Left lung (tissue), 14 donors: ENCODE measurements at places on chromosomes 6 and 20. TPM values are rescaled to one million over a fixed set of nuclear protein-coding genes. Genes with fewer than 3 reads are reported as not detected.

FYN gene
- total RNA-seq = 73.8 TPM

DNA sequence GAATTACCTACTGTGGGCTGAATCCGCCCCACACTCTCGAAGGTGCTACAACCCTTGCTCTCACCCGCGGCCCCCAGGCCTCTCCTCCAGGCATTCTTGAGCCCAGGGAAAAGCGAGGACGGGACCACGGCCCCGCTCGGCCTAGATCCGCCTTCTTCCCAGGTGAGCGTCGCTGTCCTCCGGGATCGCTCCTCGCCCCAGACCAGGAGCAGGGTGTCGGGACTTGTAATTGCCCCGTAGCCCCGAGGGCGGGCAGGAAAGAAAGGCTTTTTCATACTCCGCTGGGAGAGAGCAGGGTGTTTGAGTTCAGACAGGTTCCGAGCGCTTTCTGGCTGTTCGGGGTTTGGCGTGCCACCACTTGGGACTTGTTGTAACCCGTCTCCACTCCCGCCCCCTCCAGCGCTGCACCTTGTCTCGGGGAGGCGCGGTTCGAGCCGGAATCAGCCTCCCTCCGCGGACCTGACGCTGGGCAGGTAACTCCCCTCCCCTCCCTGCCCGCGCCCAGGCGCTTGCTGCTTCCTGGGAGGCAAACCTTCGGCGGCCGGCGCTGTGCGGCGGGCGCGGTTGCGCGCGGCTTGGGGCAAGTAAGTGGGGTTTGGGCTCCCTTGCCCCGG, at the start of gene FAM83B:
FAM83B (plus strand) TSS at position 529 of the 614 bp plus-strand sequence. CDS start 23,476 bp downstream, outside the sequence.
- H3K36me3 ChIP-seq = no peaks in the 10 kb centered on the region
- no peak within 1 kb of the TSS for H3K27ac ChIP-seq
- no peaks in the 10 kb centered on the region for H3K27me3 ChIP-seq

DNA sequence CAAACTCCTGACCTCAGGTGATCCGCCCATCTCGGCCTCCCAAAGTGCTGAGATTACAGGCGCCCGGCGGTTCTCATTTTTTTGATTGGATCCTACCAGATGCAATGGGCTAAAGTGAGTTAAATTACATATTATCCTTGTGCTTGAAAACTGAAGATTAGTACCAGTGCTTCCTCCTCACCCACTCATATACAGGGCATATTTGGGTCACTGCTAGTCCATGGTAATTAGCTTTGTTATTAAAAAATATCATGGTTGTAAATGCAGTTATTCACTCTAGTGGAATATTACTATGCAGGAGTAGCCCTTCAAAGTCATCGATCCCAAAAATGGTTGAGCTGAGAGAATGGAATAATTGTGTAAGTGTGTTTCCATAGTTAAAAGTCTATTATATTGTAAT, 26.5 kb downstream of the ZNF292 start:
- no peaks in the 10 kb centered on the region for H3K27me3 ChIP-seq
- DNase-seq = no peak
- H3K36me3 ChIP-seq = peaks cover 17% of the 10 kb centered on the region
- no peaks in the 10 kb centered on the region for H3K4me1 ChIP-seq

DNA sequence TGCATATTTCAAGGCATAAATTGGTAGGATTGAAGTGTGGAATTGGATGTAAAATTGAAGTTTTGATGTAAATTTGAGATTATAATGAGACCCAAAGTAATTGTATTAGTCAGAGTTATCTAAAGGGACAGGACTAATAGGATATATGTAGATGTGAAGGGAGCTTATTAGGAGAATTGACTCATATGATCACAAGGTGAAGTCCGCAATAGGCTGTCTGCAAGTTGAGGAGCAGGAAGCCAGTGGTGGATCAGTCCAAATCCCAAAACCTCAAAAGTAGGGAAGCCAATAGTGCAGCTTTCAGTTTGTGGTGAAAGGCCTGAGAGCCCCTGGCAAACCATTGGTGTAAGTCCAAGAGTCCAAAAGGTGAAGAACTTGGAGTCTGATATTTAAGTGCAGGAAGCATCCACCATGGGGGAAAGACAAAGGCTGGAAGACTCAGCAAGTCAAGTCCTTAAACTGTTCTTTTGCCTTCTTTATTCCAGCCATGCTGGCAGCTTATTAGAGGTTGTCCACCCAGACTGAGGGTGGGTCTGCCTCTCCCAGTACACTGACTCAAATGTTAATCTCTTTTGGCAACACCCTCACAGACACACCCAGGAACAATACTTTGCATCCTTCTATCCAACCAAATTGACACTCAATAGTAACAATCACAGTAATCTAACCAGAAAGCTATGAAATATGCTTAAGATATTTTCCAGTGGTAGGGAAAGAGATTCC, 442.6 kb upstream of the PTCHD4 start:
- DNase-seq = no peak
- no peaks in the 10 kb centered on the region for H3K4me1 ChIP-seq
- H3K27ac ChIP-seq = no peak overlapping the region
- H3K27me3 ChIP-seq = no peaks in the 10 kb centered on the region
- H3K36me3 ChIP-seq = no peaks in the 10 kb centered on the region

GRCh38 chr6:33758815-33759216, 12.1 kb upstream of the IP6K3 start:
- no peak overlapping the region for H3K4me3 ChIP-seq
- no peaks in the 10 kb centered on the region for H3K27me3 ChIP-seq
- H3K4me1 ChIP-seq = peaks cover 11% of the 10 kb centered on the region
- H3K27ac ChIP-seq = no peak overlapping the region
- H3K36me3 ChIP-seq = no peaks in the 10 kb centered on the region

DNA sequence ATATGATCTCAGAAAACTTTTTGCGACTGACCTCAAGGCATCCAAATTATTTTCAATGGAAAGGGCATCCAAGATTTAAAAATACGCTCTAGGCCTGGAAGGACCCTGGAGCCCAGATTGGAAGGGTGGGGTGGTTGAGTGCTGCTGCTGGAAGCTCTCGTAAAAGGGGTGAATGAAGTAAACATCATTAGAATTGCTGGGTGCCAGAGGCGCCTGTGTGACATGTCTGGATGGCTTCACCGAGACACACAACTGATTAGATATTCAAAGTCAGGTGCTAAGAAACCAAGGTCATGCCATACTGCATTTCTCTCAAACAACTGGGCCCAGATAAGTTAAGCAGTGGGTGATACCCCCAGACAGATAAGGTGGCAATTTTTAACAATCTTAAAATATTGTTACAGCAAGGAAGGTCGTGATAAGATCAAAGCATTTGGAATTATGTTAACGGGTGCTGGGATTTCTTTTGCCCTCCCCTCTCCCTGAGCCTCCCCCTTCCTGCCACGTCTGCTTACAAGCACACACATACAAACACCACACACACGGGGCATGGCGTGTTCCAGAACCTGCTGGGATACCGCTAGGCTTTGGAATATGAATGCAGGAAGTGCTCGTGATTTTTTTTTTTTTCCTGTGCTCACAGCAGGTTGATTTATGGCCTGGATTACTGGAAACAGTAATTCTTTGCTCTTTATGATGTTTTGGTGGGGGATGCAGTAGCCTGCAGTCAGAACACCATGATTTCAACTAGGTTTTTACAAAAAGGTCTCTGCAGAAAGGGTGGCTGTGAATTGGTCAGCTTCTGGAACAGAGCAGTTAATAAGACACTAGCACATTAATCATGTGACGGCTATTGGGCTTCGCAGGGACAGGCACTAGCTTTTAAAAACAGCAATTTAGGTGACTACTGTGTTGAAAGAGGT, 551.2 kb downstream of the QKI start:
- DNase-seq = no peak
- no peaks in the 10 kb centered on the region for H3K36me3 ChIP-seq
- no peak overlapping the region for H3K4me3 ChIP-seq
- H3K27ac ChIP-seq = no peak overlapping the region
- no peaks in the 10 kb centered on the region for H3K4me1 ChIP-seq
- H3K27me3 ChIP-seq = no peaks in the 10 kb centered on the region

MMP24 gene
- total RNA-seq = 24.9 TPM

NCOA3 gene
- total RNA-seq = 41.4 TPM

DNA sequence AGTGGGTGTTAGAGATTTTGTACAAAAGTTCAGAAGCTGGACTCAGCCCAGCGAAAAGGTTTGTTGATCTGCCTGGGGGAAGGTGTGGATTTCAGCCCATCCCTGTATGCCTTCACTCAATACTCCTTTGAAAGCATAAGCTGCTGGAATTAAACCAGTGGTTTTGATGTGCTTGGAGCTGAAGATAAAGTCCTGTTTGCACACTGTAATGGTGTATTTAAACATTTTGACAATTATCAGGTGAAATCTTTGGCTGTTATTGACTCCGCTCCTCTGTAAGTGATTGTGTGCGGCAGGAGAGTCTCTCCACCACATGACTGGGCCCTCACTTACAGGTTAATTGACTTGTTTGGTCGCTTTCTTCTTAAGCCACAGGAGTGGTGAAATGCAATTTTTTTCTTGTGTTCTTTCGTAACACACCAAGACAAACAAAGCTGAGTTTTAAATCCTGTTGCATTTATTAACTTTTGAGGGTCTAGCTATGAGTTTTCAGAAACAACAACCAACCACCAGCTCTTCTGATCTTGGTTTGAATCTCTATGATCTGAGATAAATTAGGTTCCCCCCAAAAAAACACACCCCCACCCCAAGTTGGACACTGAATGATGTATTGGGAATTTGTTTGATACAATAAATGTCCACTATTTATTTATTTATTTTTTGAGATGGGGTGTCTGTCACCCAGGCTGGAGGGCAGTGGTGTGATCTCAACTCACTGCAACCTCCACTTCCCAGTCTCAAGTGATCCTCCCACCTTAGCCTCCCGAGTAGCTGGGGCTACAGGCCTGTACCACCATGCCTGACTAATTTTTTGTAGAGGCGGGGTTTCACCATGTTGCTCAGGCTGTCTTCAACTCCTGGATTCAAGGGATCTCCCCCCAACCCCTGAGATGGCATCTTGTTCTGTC, 46.3 kb upstream of the NCOA3 start:
- peak overlapping the region; percentile 18 for H3K27ac ChIP-seq
- no peaks in the 10 kb centered on the region for H3K27me3 ChIP-seq
- H3K4me3 ChIP-seq = no peak overlapping the region
- no peaks in the 10 kb centered on the region for H3K36me3 ChIP-seq

- no peaks in the 10 kb centered on the region for H3K4me1 ChIP-seq
- no peak overlapping the region for H3K4me3 ChIP-seq
- DNase-seq = no peak
- H3K27me3 ChIP-seq = no peaks in the 10 kb centered on the region
Measured at GRCh38 chr6:116072368-116072767, 11.7 kb upstream of the FRK start.

DNA sequence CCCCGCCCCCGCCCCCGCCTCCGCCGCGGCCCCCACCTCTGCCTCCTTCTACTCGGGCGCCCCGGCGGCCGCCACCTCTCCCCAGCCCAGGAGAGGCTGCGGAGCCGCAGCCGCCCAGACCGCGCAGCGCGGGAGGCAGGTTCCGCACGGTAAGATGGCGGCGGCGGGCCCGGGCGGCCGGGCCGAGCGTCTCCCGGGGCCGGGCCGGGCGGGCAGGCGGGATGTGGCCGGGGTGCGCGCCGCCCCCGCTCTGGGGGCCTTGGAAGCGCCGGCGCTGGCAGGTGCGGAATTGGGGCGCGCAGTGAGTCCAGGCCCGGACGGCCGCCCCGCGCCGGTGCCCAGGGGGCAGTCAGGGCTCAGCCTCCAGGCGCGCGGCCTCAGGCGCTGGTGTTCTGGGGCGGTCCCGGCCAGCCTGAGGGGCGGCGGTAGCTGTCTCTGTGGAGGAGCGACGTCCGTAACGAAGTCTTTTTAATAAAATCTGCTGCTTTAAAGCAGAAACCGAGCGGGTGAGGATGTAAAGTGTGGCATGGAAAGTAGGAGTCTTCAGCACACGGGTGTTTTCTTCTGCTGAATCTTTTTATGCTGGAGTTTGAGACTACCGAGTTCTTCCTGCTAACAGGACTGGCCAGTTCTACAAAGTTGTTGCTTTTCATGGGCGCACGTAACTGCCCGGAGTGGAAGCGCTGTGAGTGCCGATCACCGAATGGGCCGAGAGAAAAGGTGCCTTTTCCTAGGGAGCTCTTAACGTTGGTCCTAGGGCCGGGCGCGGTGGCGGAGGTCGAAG, at the start of gene GID8:
GID8 (plus strand) TSS at position 43 of the 784 bp plus-strand sequence. CDS start 3,356 bp downstream, outside the sequence.
- peaks cover 21% of the 10 kb centered on the region for H3K4me1 ChIP-seq
- DNase-seq = peak; percentile 43
- peak within 1 kb of the TSS; percentile 83 for H3K4me3 ChIP-seq
- no peaks in the 10 kb centered on the region for H3K27me3 ChIP-seq

GLP1R gene
- total RNA-seq = not detected

ZC2HC1B gene
- not detected for total RNA-seq

DNA sequence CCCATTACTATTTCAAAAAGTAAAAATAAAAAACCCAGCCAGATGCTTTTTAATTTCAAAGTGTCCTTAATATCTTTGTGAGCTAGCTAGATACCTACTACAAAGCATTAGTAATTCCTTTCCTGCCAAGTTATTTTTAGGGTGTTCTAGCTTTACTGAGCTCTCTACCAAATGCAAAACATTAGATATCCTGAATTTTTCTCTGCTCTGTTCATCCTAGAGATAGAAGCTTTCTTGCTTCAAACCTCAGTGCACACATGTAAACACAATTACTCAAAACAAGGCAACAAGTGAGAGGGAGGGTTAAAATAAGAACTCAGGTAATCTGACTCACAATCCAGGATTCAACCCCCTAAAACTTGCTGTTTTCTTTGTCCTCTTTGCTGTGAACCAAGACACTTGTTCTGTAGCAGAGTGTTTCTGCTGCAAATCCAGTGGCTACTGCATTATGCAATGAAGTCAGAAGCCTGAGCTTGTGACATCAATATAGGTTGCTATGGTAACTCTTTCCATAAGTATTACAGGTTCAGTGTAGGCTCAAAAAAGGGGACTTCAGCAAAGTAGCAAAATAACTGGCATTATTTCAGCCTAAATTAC, 72.6 kb upstream of the STXBP5 start:
- peak; percentile 5 for DNase-seq
- no peaks in the 10 kb centered on the region for H3K27me3 ChIP-seq
- no peaks in the 10 kb centered on the region for H3K4me1 ChIP-seq
- no peak overlapping the region for H3K27ac ChIP-seq

GRCh38 chr6:22141241-22141745, 155.5 kb downstream of the PRL start:
- no peak overlapping the region for H3K4me3 ChIP-seq
- H3K27ac ChIP-seq = no peak overlapping the region
- no peaks in the 10 kb centered on the region for H3K27me3 ChIP-seq
- H3K36me3 ChIP-seq = no peaks in the 10 kb centered on the region

TAF4 gene
- 16.1 TPM for total RNA-seq

- DNase-seq = no peak
- no peak overlapping the region for H3K27ac ChIP-seq
- no peaks in the 10 kb centered on the region for H3K27me3 ChIP-seq
Measured at GRCh38 chr6:149354009-149354408, 36.5 kb downstream of the TAB2 start.

- H3K27me3 ChIP-seq = no peaks in the 10 kb centered on the region
- peaks cover 8% of the 10 kb centered on the region for H3K4me1 ChIP-seq
- H3K36me3 ChIP-seq = no peaks in the 10 kb centered on the region
- no peak overlapping the region for H3K27ac ChIP-seq
- DNase-seq = no peak
Measured at GRCh38 chr6:151001387-151002056, 136.0 kb downstream of the MTHFD1L start.

DNA sequence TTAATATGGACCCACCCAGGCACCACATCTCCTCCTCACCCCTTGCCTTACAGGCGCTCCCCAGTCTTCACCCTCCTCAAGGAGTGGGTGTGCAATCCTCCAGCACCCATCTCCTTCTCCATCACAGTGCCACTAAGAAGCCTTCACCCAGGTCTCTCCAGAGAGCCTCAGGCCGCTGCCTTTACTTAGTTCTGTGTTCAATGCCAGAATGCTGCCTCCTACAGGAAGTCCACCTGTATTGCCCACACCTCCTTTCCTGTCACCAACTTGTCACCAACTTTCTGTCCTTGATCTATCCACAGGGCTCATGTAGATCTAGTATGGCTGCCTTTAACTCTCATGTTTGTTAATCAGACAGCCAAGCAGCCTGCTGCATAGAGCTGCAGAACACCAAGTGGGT, 586 bp upstream of the LST1 start:
- DNase-seq = no peak
- peak overlapping the region; percentile 37 for H3K27ac ChIP-seq
- no peaks in the 10 kb centered on the region for H3K27me3 ChIP-seq
- H3K36me3 ChIP-seq = no peaks in the 10 kb centered on the region
- H3K4me1 ChIP-seq = no peaks in the 10 kb centered on the region
